ENCODE measurements at places on chromosomes 16 and 17. TPM values are rescaled to one million over a fixed set of nuclear protein-coding genes. Genes with fewer than 3 reads are reported as not detected.

DNA sequence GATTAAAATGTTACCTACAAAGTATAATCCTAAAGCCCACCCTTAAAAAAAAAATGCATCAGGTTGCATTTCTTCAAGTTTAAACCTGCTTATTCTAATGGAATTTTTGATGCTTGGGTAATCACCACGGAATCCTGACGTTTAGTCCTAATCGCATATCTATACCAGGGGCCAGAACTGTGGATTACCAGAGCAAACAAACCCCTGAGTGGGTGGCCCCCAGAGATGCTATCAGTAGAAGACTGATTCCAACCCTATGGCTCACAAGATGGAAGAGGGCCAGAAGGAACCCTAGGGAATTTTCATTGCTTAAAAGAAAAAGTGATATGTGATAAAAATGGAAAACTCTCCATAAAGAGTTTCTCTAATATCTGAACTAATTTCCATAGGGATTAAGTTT, 152.2 kb upstream of the NOG start:
- H3K27ac ChIP-seq: no peak overlapping the region
- DNase-seq: no peak
- no peak overlapping the region for H3K4me3 ChIP-seq
- no peaks in the 10 kb centered on the region for H3K27me3 ChIP-seq

TNS4 gene
- 0.87 TPM for total RNA-seq

- no peaks in the 10 kb centered on the region for H3K36me3 ChIP-seq
- no peak overlapping the region for H3K4me3 ChIP-seq
- H3K27me3 ChIP-seq: no peaks in the 10 kb centered on the region
- no peak for DNase-seq
Measured at GRCh38 chr16:49333259-49333597, 40.4 kb upstream of the C16orf78 start.

- no peaks in the 10 kb centered on the region for H3K4me1 ChIP-seq
- no peak overlapping the region for H3K4me3 ChIP-seq
- no peaks in the 10 kb centered on the region for H3K36me3 ChIP-seq
Measured at GRCh38 chr16:69482410-69482991, 58.1 kb downstream of the CYB5B start.

DNA sequence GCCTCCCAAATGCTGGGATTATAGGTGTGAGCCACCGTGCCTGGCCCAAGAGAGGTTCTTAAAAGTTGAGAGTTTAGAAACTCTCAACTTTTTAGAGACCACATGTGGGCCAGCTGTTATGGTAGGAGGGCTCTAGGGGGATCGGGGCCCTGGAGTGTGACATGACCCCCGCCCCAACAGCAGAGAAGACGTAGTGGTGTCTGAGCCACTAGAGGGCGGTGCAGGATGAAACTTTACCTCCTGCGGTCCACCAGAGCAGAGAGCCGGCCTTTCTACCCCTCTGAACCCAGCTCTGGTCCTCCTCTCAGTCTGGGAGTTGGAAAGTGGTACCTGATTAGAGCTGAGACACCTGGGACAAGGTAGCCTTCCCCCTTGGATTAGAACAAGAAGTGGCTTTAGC, 7.4 kb downstream of the CDK5RAP3 start:
- no peak overlapping the region for H3K27ac ChIP-seq
- no peak overlapping the region for H3K4me3 ChIP-seq
- no peaks in the 10 kb centered on the region for H3K4me1 ChIP-seq
- no peaks in the 10 kb centered on the region for H3K27me3 ChIP-seq

DNA sequence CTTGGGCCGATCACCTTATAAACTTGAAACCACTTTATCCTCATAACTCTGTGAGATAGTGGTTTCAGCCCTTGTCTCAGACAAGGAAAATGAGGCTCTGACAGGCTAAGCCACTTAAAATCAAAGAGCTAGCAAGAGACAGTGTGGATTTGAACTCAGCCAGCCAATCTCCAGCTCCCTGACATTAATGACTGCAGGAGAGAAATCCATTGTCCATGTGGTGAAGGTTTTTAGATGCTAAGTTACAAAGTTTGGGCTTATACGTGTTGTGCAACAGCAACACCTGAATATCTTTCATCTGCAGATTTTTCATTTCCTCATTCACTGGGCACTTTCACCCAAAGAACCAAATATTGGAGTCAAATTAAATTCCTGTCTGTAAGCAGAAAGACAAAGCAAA, 501.3 kb downstream of the GRIN2A start:
- peak overlapping the region; percentile 80 for H3K4me3 ChIP-seq
- H3K27ac ChIP-seq: peak overlapping the region; percentile 95
- DNase-seq: no peak
- H3K27me3 ChIP-seq: 0 out of 2 replicates have a peak, but pooled peaks cover 4% of the 10 kb centered on the region

DHRS7C gene
- not detected for total RNA-seq

- H3K4me3 ChIP-seq: no peak overlapping the region
- H3K27ac ChIP-seq: no peak overlapping the region
- peaks cover 61% of the 10 kb centered on the region for H3K4me1 ChIP-seq
- DNase-seq: no peak
Measured at GRCh38 chr17:38586788-38587187, 19.0 kb downstream of the SRCIN1 start.

DNA sequence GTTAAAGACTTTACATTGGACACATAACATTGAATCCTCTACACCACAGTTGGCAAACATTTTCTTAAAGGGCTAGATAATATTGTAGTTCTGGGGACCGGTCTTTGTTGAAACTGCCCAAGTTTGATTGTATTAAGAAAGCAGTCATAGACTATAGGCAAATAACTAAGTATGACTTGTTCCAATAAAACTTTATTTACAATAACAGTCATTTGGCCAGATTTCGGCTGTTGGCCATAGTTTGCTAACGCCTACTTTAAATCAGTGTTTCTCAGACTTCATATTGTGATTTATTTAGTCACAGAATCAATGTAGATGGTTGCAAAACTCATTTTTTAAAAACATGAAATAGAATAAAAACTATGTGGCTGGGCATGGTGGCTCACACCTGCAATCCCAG, 531.8 kb downstream of the XYLT1 start:
- H3K36me3 ChIP-seq: no peaks in the 10 kb centered on the region
- no peak overlapping the region for H3K4me3 ChIP-seq
- no peak for DNase-seq
- peaks cover 59% of the 10 kb centered on the region for H3K27me3 ChIP-seq
- peaks cover 50% of the 10 kb centered on the region for H3K4me1 ChIP-seq
- H3K27ac ChIP-seq: no peak overlapping the region

SLX1A gene
- total RNA-seq: 37.2 TPM

- no peak overlapping the region for H3K27ac ChIP-seq
- H3K27me3 ChIP-seq: no peaks in the 10 kb centered on the region
- H3K4me3 ChIP-seq: no peak overlapping the region
- H3K36me3 ChIP-seq: no peaks in the 10 kb centered on the region
- no peak for DNase-seq
Measured at GRCh38 chr17:69743091-69743490, 328.6 kb downstream of the MAP2K6 start.

DNA sequence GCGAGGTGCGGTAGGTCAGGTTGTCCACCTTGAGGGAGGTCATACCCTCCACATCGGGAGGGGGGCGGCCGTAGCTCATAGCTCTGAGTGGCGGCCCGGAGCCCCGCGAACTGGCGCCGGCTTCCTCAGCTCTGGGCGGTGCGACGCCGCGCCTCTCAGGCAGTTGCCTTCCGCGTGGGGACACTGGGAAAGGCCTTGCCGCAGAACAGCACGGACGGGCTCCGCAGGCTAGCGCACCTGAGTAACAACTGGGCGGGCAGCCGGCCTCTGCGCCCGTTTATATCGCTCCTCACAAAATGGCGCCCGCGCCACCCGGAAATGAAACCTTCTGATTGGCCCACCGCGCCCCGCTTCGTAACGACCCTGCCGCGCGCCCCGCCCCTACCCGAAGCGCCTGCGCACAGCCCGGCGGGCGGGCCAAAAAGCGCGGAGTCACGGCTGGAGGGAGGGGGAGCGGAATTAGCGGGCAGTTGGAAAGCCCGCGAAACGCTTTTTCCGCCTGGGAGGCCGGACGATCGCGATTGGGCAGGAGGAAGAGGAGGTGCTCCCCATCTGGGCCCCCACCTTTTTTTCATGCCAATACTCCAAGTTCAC, at the start of gene SRSF2:
SRSF2 (minus strand) TSS at position 250 of the 594 bp plus-strand sequence; CDS start at position 79, 171 bp downstream.
- peak; percentile 99 for DNase-seq
- H3K4me1 ChIP-seq: peaks cover 42% of the 10 kb centered on the region
- H3K4me3 ChIP-seq: peak within 1 kb of the TSS; percentile 99

- DNase-seq: no peak
- H3K27ac ChIP-seq: no peak overlapping the region
- no peaks in the 10 kb centered on the region for H3K4me1 ChIP-seq
- no peak overlapping the region for H3K4me3 ChIP-seq
- peaks cover 59% of the 10 kb centered on the region for H3K36me3 ChIP-seq
- H3K27me3 ChIP-seq: no peaks in the 10 kb centered on the region
Measured at GRCh38 chr17:19935169-19935568, 42.5 kb downstream of the AKAP10 start.

CCL2 gene
- 2.5 TPM for total RNA-seq

DNA sequence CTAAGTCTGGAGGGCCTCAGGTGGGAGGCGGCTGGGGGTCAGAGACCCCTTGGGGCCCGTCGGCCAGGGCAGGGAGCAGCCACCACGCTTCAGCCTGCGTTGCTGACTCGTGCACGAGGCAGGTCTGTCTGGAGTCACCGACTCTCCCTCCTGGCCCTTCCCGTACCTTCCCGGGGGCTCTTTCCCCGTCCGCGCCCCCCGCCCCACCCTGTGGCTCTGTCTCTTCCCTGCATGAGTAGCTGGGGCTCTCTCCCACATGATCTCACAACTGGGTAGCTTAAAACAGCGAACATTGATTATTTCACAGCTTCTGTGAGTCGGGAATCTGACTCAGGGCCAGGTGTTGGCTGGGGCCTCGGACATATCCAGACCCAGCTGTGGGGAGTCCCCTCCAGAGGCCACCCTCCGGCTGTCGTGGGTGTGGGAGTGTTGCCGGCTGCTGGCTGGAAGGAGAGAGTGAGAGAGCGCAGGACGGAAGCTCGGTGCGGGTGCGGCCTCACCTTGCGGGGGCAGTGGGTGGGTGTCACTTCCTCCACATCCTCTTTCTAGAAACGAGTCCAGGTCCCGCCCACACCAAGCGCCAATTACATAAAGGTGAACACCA, 17.3 kb downstream of the BAHCC1 start:
- H3K4me1 ChIP-seq: peaks cover 5% of the 10 kb centered on the region
- H3K27ac ChIP-seq: no peak overlapping the region
- no peak overlapping the region for H3K4me3 ChIP-seq
- H3K36me3 ChIP-seq: no peaks in the 10 kb centered on the region
- no peak for DNase-seq

DNA sequence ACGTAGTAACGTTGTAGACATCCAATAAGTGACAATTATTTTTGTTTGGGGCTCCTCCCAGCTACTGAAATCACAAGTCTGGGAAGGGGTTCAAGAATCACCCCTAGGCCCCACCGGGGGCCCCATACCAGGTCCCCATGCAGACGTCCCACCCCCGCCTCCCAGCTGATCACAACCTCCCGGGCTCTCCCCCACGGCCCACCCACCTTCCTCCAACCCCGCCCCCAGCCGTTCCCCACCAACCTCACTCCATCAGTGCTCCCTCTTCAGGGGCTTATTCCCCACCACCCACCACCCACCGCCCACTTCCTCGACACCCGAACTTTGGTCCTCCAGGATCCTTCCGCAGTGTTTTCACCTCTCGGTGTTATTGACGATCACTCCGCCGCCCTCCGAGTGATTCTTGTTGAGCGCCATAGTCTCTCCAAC, 240 bp downstream of the WBP2 start:
- no peak overlapping the region for H3K4me3 ChIP-seq
- peaks cover 5% of the 10 kb centered on the region for H3K36me3 ChIP-seq
- no peak for DNase-seq
- H3K27me3 ChIP-seq: no peaks in the 10 kb centered on the region
- peaks cover 12% of the 10 kb centered on the region for H3K4me1 ChIP-seq

GRCh38 chr16:30925632-30925987, 2.2 kb downstream of the FBXL19 start:
- no peak for DNase-seq
- peak overlapping the region; percentile 45 for H3K4me3 ChIP-seq
- H3K27me3 ChIP-seq: no peaks in the 10 kb centered on the region
- peaks cover 13% of the 10 kb centered on the region for H3K36me3 ChIP-seq

DNA sequence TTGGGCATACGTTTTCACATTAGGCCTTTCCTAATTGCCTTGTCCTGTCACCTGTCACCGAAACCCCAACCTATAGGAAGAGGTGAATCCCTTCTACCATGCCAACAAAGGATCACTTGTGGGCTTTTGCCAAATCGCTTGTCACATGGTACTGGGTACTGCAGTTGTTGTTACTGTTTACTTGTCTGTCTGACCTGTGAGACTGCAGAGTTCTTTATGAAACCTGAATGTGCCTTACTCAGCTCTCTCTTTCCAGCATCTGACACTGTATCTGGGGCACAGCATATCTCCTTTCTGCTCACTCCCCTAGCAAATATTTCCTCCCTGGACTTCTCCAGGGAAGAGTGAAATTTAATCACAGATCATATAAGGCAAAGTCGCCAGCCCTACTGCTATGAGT, 1272.4 kb downstream of the CDH8 start:
- no peak overlapping the region for H3K27ac ChIP-seq
- H3K27me3 ChIP-seq: no peaks in the 10 kb centered on the region
- H3K4me3 ChIP-seq: no peak overlapping the region
- DNase-seq: no peak
- peaks cover 5% of the 10 kb centered on the region for H3K4me1 ChIP-seq

DNA sequence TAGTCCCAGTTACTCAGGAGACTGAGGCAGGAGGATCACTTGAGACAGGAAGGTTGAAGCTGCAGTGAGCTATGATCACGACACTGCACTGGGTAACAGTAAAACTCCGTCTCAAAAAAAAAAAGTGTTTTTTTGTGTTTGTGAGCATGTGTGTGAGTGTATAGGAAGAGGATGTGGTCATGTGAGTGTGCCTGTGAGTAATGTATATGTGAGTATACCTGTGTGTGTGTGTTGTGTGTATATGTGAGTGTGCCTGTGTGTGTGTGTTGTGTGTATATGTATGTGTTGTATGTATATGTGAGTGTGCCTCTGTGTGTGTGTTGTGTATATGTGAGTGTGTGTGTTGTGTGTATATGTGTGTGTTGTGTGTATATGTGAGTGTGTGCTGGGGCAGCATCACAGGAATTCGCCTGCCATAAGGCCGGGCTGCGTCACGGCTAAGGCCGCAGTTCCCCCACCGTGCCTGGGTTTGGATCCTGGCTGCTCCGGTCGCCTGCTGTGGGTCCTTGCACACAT, 21.4 kb upstream of the NPTX1 start:
- DNase-seq: no peak
- no peaks in the 10 kb centered on the region for H3K27me3 ChIP-seq
- H3K27ac ChIP-seq: no peak overlapping the region
- no peaks in the 10 kb centered on the region for H3K36me3 ChIP-seq
